ENCODE measurements at places on chromosomes 5 and 9.

DNA sequence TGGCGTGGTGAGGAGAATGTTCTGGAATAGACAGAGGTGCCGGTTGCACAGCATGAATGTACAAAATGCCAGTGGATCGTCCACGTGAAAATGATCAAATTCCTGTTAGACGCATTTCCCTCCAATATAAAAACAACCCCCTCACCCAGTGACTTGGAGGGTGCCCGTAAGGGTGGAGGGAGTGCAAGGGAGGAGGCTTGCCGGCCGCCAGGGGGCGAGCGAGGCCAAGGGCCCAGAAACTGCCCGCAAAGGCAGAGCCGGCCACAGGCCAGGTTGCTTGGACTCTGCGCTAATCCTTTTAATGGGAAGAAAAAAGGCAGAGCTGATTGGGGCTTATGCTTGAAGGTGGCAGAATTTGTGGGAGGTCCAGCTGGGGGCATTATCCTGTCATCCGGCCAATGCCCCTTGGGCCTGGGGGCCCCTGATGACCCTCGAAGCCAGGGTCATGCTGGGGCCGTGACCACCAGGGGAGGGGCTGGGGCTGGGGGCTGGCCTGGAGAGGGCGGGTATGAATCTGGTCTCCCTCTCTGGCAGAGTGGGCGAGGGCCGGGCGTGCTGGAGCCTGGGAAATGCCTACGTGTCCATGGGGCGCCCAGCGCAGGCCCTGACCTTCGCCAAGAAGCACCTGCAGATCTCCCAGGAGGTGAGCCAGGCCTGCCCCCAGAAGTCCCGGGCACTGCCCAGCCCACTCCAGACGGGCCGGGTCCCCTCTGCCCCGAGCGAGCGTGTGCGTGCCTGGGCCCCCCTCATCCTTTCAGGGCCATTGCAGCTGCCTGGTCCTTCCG lies 12.0 kb downstream of the GPSM1 start:
- no peak for DNase-seq

GRCh38 chr5:120538644-120539043 lies 74.5 kb downstream of the PRR16 start:
- no peak for DNase-seq

DNA sequence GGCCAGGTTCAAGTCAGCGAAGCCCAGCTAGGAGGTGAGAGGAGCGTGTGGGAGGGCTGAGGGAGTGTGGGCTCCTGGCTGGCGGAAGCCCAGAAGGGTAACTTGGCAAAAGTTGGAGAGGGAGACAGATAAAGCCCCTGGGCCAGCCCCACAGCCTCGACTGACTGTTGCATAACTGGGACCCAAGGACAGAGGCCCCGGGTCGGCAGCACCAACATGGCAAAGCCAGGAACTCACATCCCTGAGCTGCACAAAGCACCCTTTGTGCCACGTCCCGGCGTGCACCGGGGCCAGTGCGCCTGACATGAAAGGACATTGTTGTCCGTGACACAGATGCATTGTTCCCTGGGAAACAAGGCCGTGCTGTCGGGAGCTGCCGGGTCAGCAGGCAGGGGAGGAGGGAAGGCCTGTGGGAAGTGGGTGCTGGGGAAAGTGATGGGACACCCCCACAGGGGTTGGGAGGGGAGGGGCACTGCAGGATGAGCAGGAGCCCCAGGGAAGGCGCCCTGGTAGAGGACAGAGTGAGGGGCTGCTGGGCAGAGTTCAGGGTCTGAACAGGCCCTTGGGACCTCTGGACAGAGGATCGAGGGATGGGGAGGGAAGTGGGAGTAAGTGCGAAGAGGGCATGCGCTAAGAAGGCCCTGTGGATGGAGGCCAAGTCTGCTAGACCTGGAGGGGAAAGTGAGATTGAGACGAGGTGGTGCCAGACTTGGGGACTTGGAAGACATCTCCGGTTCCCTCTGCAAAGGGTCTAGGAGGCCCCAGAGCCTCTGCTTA lies 13.0 kb upstream of the DPM2 start:
- DNase-seq = no peak

- no peak for DNase-seq
Measured at GRCh38 chr9:105244734-105245028, 230 bp downstream of the SLC44A1 start.

- DNase-seq = no peak
Measured at GRCh38 chr5:65186646-65187227, 295.0 kb downstream of the ADAMTS6 start.

- no peak for DNase-seq
Measured at GRCh38 chr5:82597437-82597836, 319.3 kb upstream of the RPS23 start.

DNA sequence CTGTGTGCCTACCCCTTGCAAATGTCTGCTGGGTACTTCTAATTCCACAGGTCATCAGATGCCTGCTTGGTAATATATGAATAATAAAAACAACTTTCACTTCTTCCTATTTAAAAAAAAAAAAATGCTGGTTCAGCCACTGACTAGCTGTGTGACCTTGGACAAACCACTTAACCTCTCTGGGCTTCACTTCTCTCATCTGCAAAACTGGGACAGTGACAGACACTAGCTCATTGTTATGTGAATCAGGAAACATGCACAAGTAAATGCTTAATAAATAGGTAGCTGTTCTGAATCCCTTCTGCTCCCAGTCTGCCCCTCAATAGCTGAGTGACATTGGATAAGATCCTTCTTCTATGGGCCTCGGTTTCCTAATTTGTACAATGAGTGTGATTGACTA lies 62.6 kb upstream of the HAND1 start:
- DNase-seq = no peak

GRCh38 chr9:116662646-116663310 lies 24.3 kb upstream of the TRIM32 start:
- no peak for DNase-seq

DNA sequence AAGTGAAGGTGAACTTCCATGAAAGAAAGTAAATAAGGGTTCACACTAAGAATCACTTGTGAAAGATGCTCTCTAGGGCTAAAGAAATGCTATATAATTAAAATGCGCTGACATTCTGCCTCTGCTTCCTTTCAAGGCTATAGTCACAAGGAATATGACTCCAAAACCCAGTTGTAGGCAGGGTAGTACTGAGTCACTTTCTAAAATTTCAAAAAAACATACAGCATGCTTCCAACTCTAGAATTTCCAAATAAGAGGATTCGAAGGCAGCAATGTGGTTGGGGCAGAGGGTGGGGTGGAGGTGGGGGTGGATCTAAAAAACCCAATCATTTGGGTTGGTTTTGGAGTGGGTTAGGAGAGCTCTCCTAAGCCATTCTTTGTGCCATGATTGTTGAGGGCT lies 84.6 kb downstream of the HMHB1 start:
- no peak for DNase-seq

GRCh38 chr9:112554516-112554915 lies 67.9 kb downstream of the KIAA1958 start:
- no peak for DNase-seq

GRCh38 chr9:135289081-135289491 lies 190.5 kb upstream of the PPP1R26 start:
- no peak for DNase-seq

DNA sequence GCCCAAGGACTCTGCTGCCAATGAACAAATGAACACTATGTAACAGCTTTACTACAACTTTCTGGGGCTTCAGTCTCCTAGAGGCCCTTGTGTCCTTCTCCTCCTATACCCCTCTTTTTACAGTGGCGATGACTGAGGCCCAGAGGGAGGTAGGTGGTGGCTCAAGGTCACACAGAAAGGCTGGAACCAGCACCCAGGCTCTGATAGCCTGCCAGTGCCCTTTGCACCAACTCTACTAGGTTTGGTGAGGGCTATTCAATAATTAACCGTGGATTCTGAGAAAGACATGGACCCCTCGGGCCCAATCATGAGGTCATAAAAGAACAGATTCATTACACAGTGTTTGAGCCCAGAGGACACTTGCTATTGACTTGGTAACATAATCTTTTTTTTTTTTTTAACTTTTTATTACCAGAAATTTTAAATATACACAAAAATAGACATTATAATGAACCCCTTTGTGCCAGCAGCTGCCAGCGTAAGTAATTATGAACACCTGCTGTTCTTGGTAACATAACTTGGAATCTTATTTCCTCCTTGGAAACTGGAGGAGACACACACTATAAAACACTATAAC lies 6.1 kb upstream of the ALDH1B1 start:
- no peak for DNase-seq

DNA sequence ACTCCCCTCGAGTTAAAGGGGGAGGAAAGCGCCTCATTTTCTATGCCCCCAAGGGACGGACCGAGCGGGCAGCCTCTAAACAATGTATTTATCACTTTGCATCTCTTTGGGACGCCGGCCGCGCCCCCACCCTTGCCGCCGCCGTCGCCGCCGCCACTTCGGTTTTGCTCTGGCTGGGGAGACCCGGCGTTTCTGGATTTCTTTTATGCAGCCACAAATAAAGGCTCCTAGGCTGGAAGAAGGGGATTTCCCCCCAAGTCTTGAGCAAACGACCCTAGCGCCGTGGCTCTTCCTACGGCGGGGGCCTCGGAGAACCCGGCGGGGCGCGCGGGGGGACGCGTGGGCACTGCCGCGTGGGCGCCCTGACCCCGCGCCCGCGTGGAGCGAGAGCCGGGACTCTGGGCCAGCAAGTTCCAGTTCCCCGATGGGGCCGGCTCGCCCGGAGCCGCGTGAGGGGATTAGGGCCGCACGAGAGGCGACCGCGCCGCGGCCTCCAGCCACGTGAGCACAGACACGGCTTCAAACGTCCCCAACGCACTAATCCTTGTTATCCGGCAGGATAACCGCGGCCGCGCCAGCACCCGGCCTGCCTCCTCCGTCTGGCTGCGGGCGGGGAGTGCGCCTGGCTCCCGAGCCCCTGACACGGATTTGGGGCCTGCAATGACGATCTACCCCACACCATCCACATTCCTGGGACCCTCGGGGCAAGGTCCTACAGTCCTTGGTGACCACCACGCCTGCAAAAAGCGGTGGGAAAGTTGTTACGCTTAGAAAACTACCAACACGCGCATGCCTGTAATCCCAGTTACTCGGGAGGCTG lies 7.9 kb upstream of the NEUROG1 start:
- DNase-seq = no peak

GRCh38 chr5:142561486-142562097 lies 124.3 kb downstream of the FGF1 start:
- no peak for DNase-seq

- DNase-seq = no peak
Measured at GRCh38 chr5:204462-204861, 13.2 kb downstream of the LRRC14B start.

DNA sequence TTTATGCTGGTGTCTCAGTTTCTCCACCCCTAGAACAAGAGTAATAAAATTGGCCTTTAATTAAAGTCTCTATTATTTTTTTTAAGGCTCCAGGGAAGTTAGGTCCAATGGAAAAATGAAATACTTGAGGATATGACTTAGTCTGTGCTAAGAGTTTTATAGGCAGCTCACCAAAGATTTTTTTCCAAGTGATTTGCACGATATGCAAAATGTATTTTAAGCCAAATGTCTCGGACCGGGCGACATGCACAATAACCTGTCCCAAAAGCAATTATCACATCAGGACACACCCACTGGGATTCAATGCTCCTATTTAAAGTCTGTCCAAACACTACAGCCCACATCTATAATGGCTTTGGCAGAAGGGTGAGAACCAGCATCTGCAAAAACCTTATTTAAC lies 136.1 kb upstream of the ANKH start:
- DNase-seq = no peak

- DNase-seq = no peak
Measured at GRCh38 chr5:50655810-50656205, 10.6 kb upstream of the PARP8 start.

DNA sequence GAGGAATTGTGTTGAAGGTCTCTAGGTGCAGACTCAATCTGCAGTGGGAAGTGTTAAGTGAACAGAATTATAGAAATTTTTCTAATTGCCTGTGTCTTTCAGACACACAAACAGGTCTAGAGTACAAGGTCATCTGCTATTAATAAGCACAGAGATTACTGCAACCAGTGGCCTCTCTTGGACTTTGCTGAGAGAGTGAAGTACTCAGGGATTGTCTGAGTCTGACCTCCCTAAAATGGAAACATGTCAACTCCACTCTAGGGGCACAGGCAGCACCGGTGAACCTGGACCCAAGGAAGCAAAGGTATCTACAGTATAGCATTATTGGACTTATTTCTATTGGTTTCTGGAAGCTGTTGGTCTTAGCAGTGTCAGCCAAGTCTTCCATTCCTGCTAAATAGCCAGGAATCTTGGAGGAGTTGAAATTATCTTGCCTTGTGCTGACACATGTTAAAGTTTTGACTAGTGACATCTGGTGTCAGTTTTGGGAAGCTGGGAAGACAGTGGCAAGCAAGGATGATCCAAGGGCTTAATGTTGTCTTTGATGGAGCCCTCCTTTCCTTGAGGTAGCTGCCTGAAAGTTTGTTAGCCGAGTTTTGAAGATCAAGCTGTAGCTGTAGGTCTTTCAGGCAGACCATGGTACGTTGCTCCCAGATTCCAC lies 61.1 kb upstream of the NMUR2 start:
- DNase-seq = no peak

DNA sequence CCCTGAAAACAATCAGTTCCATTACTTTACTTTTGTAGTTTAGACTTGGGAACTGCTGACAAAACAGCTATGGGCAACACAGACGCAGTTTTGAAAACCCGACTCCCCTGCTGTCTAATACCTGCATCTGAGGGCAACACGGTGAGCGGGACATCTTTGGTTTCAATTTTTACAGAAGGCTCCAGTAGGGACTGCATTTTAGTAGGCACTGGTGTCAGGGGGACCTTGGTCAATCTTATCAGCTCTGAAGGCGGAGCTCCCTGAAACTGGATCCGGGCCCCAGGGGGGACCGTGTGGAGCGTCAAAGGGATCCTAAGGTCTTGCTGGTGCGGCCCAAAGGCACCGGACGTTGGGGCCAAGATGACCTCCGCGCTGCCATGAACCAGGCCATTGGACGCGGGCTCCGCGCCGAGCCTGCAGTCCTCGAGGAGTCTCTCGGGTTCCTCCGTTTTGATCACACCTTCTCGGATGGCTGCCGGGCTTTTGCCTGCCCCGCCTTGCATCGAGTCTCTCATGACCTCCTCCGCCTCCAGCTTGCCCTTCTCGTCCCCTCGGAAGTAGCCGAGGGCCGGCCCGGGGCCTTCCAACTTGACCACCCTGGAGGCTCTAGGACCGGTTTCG lies 1.1 kb downstream of the SOX30 start:
- no peak for DNase-seq

DNA sequence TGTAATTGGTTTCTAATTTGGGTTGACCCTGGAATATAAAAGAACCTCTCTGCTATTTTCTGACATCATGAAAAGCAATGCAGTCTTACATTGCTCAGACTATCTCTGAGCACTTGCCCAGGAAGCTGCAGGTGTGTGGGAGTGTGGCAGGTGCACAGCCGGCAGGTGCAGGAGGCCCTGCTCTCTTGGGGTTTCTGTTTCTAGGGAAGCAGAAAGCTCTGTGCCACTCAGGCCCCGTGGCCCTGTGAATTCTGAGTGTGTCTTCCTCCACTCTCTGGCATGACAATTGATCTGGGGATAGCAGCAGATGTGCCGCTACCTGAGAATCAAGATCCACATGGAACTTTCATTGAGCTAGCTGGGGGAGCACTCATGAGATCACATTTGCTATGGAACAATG lies 45.7 kb upstream of the IRX2 start:
- DNase-seq = no peak
